ENCODE measurements at places on chromosomes 6 and 20.

- DNase-seq, result no peak
Measured at GRCh38 chr6:54877713-54878317, 31.2 kb downstream of the FAM83B start.

DNA sequence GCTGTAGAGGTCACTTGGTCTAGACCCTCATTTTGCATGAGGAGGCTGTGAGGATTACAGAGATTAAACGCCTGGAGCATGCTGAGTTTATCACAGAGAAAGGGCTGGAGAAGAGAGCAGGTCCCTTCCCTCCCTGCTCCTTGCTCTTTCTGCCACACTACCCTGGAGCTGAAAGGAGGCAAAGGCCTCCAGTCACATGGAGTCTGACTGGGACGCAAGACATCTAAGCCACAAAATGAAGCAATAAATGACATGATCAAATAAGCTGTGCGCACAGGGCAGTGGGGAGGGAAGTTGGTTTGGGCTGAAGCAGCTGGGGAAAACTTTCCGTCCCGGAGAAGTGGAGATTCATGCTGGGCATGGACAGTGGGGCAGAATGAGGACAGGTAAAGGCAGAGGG lies 33.3 kb downstream of the ATXN1 start:
- no peak for DNase-seq

- DNase-seq, result no peak
Measured at GRCh38 chr20:58245181-58245891, 16.9 kb upstream of the ANKRD60 start.

DNA sequence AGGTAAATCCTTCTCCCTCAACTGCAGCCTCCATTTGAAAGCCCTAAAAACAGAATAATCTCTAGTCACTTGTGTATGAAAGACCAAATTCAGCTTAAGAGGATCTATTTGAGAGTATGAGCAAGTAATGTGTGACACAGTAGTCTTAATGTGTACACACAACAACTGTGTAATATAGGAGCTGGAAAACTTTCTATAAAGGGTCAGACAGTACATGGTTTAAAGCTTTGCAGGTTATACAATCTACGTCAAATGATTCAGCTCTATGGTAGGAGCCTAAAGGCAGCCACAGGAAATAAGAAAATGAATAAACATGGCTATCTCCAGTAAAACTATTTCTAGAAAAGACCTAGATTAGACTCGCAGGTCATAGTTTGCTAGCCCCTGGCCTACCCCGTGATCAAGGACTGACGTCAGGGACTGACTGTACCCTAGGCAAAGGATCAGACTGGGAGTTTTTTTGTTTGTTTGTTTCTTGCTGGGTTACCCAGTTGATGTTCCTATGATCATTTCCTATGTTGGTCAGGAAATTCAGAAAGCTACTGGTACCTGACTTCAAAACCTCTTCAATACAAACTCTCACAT lies 39.7 kb downstream of the BTBD9 start:
- no peak for DNase-seq

GRCh38 chr6:21666853-21667681 lies 73.5 kb downstream of the SOX4 start:
- no peak for DNase-seq

- DNase-seq, result no peak
Measured at GRCh38 chr6:12182676-12183075, 107.5 kb upstream of the EDN1 start.

- no peak for DNase-seq
Measured at GRCh38 chr6:62891065-62891647, 320.1 kb upstream of the FKBP1C start.

- DNase-seq, result no peak
Measured at GRCh38 chr20:7193681-7194080, 426.2 kb downstream of the BMP2 start.

DNA sequence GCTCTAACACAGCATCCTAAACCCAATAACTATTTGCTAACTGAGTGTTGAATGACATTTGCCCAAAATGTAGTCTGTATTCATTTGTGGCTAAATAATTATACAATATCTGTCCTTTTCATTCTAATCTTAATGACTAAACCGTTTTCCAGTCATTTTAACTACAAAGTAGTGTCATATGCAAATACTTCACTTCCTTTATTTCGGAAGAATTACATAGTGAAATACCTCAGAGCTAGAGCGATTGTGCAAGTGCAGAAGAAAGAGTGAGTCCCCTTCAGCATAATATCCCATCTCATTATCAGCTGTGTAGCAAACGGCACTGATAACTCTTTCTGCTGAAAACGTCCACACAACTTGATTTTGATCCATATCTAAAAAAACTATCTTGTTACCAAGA lies 66.2 kb downstream of the ROS1 start:
- DNase-seq, result no peak

DNA sequence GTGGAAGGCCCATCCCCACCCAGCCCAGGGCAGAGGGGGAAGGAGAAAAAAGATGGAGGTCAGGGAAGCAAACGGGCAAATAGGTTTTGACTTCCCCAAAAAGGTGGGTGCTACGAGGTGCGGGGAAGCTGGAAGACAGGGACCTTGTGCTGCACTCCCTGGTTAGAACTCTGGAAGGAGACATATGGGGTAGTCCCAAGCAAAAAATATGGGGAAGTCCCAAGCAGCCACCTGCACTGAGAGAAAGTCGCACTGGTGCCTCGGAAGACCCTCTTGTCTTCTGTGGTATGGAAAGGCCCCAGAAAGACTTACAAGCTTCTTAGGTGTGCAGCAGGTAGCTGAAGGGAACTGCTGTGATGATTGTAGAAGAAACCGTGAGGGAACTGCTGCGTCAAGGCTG lies 93.8 kb upstream of the CEP85L start:
- no peak for DNase-seq

- DNase-seq, result no peak
Measured at GRCh38 chr6:131159578-131159977, 24.3 kb downstream of the AKAP7 start.

DNA sequence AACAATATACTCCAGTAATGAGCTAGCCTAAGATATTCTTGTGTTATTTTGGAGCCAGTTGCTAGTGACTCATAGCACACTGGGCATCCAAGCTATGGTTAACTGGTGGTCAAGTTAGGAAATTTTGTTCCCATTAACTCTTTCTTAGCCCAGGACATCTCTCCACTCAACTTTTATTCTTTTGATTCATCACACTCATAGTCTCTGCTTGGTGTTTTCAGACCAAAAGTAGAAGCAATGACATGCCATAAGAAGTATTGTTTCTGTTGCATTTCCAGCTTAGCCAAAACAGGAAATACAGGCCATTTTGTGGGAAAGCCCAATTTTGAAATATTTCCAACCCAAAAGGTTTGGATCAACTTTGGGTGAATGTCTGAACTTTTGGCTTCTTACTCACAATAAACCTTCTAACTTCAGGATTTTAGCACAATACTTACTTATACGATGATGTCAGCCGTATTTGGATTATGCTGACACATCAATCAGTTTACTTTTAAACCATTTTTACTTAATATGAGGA lies 31.6 kb upstream of the CCN2 start:
- DNase-seq, result no peak

DNA sequence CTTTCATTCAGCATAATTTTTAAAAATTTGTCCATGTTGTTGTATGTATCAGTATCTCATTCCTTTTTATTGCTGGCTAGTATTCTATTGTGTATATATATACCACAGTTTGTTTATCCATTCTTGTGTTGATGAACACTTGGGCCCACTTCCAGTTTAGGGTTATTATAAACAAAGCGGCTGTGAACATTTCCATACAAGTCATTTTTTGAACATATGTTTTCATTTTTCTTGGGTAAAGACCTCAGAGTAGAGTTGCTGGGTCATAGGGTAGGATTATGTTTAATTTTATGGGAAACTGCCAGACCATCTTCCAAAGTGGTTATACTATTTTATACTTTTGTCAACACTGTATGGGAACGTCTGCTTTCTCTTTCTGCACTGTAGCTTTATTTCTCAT lies 55.3 kb downstream of the RBM24 start:
- DNase-seq, result no peak
